ENCODE measurements at places on chromosomes 7 and 10. TPM values are rescaled to one million over a fixed set of nuclear protein-coding genes. Genes with fewer than 3 reads are reported as not detected.

Gene RNF148
- polyA plus RNA-seq, result 0.09 TPM

Gene NRBF2
- polyA plus RNA-seq, result 36.0 TPM

Gene ACTL6B
- polyA plus RNA-seq, result not detected

Gene ADAM22
- 0.33 TPM for polyA plus RNA-seq

Gene NRG3
- not detected for polyA plus RNA-seq

Gene CPED1
- 83.2 TPM for polyA plus RNA-seq

Gene CDC14C
- 0.08 TPM for polyA plus RNA-seq

Gene MAD1L1
- polyA plus RNA-seq, result 11.6 TPM

Gene PNLIPRP2
- polyA plus RNA-seq, result not detected

Gene RAPGEF5
- polyA plus RNA-seq, result 0.12 TPM

Measured in fibroblast of lung (primary cell).